A549 treated with dexamethasone at 1 μM for 4 hours (cell line): ENCODE measurements at places on chromosomes 5 and 9. TPM values are rescaled to one million over a fixed set of nuclear protein-coding genes. Genes with fewer than 3 reads are reported as not detected.

Gene IL13
- 0.07 TPM in 1 of 5 replicates, not detected in the others for total RNA-seq

Gene FGD3
- 0.15 to 0.21 TPM (median 0.15 TPM) in 5 replicates for total RNA-seq

Gene NMUR2
- 0.05 to 0.22 TPM (median 0.11 TPM) in 3 of 5 replicates, not detected in the others for total RNA-seq

Gene OTP
- 0.08 to 0.12 TPM (median 0.11 TPM) in 5 replicates for total RNA-seq
